ENCODE measurements at places on chromosomes 7 and 10.

DNA sequence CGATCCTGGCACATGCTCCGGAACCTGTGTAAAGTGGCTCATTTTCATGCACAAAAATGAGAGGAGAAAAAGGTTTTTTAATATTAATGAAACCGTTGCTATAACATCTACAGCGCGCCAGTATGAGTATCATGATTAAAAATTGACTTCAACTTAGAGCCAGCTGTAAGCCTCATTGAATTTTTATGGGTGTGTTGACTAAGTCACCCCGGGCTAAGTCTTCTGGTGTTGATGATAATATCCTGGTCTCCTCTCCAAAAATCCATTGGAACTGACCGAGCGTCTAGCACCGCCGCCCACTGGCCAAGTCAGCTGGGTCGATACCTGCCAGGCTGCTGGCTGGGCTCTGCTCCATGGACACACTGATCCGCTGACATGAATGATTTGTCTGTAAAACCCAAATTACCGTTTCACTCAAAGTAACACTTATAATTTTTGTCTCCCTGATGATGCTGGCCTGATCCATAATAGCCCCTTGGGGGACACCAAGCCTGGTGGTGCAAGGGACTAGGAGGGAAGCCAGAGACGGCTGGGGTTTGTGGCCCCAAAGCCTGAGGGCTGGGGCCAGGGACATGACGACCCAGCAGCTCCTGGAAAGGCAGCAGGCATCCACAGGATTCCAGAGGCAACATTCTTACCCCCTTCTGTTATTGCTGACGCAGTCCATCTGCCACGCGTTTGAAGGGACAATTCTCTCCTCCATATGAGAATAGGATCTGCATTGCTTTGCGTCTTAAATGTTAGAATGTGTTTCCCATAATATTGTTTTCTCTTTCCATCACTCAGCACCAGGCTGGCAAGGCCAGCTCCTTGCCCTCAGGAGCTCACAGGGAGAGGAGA, 131.0 kb upstream of the PPP2R2D start:
- no peak for DNase-seq

- no peak for DNase-seq
Observed at GRCh38 chr7:100655908-100656674, at the start of gene ACTL6B. TSS of gene ACTL6B (minus strand) at chr7:100656448. CDS start at chr7:100656354, 94 bp downstream.

DNA sequence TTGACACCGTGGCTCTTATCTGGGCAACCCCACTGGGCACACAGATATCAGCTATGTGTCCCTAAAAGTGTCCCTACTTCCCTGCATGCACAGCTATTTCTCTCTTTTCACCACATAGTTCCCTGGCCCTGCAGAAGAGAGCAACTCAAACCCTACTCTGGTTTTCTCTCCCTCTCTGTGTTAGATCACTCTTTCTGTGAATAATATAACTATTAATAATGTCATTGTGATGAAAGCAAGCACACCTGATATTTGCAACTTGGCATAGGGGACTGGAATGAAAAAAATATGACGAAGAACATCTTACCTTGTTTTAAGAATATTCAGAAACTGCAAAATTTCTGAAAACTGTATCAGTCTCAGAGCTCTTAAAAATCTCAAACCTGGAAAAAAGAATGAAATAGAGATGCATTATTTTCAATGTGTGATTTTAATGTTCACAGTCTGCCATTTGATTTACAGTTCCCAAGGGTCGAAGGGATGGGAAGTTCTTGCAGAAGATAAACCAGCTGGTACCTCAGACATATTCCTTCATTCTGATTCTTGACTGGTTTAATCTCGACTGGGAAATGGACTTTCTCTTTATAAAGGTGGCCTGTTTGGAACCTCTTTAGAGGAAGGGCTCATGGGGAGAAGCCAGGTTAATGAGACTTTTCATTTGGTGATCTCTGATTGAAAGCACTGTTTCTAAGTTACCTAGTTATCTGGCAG, 516.8 kb downstream of the KCNMA1 start:
- DNase-seq, result no peak

GRCh38 chr10:132446661-132447445, 49.9 kb downstream of the PWWP2B start:
- peak; percentile 58 for DNase-seq

DNA sequence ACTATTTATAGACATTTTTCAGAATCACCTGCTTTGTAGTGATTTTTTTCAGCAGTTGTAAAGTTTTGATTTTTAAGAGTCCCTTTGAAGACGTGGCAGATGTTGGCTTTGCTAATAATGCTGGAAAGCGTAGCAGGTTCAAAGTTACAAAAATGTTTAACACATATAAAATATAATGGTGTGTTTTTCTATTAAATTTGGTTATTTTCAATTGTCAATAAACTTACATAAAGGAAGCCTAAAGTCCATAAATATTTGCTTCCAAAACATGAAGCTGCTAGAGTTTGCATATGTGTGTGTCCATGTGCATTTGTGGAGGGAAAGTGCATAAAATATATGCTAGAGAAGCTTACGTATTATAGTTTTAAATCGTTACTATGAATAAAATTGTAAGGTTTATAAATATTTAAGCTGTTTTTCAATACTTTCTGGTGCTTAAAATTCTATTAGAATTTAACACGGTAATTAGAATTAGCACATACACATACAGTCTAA, 3.7 kb downstream of the MEOX2 start:
- no peak for DNase-seq

GRCh38 chr7:126768836-126769235, 483.9 kb downstream of the GRM8 start:
- DNase-seq, result no peak

DNA sequence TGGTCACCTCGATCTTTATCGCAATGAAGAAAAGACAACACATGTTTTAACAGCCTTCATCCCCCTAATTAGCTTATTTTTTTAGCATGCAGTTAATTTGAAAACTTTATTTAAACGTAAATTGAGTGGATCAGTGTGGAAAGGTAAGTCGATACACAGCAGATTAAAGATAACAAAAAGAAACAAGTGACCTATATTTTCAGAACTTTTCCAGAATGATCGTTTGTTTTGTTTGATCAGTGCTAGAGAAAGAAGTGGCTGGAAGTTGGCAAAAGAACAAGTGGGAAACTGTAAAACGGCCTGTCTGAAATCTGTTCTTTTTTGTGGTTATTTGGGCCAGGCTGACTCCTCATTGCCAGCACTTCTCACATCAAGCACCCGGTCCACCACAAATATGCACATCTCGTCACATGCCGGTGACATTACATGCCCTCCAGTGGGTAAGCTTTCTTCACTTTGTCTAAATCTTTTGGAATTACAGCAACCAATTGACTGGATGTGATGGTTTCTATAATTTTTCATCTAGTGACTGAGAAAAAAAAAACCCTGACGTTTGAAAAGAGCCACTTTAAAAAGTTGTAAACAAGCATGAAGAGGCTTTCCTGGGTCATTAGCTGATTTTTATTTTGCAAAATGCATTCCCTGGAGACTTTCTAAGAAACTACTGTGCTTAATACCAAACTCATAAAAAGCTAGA, 33.2 kb downstream of the C7orf33 start:
- no peak for DNase-seq

GRCh38 chr10:16583382-16583781, 61.7 kb upstream of the C1QL3 start:
- no peak for DNase-seq

DNA sequence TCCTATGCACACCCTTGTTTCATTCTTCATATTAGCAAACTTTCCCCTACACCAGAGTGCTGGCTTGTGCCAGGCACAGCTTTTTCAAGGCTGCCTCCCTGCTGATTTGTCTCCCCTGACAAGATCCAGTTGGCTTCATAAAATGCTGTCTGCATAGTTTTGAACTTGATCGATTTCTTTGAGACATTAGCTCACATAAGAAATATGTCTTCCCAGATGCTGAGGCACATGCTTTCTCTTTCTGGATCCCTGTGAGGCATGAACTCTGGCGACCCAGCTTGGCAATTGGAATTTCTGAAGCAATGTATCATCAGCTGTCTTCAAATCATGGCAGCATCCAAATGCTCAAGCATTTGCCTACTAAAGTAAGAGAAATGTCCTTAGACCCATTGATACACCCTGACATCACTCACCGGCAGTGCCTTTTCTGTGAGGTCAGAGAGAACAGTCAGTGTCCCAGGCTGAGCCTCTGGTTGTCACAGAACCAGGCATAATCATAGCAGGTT, 616.4 kb upstream of the GHITM start:
- no peak for DNase-seq

DNA sequence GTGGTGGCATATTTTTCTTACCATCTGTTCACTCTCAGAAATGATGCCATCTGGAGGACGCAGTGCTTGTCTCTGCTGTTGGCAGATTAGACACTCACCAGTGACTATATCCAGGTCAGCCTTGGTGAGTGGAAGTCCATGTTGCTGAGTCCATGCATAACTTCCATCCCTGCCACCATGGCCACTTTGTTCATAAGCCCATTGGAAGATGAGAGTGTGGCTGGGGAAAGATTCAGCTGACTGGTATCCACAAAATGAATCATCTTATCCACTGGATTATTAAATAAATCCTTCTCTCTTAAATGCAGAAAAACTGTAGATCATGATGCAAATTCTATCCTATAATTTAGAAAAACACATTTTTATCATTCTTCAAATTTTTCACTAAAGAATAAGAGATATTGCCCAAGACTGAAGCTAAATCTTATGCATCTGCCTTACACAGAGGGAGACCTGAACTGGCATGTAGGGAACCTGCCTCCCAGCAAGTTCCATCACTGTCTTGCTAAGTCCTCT, 726.9 kb downstream of the TNS3 start:
- no peak for DNase-seq

DNA sequence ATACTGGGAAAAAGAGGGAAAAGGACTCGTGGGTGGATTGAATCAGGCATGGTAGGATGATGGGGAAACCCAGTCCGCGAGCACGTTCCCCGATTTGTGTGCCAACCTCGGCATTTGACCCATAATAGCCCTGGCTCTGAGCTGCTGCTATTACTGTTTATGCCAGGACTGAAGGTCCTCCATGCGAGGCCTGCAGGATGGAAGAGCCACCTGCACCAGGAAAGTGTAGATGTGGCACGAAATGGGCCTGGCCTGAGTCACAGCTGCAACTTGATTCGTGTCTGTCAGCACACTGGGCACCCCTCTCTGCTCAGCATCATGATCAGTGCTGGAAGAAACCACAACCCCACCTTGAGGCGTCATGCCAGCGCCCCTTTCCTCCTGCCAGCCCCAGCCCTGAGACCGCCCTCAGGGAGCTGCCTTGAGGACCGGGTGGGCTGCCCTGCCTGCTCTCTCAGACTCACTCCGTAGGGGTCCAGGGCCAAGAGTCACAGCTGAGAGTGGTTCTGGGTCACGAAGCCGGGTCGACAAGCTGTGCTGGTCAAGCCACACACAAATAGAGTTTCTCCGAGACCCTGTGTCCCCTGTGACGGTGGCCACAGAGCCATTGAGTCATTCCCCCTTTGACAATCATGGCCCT, 74.4 kb downstream of the CHST15 start:
- DNase-seq, result no peak

GRCh38 chr7:141417506-141417905, 133.7 kb upstream of the AGK start:
- no peak for DNase-seq

DNA sequence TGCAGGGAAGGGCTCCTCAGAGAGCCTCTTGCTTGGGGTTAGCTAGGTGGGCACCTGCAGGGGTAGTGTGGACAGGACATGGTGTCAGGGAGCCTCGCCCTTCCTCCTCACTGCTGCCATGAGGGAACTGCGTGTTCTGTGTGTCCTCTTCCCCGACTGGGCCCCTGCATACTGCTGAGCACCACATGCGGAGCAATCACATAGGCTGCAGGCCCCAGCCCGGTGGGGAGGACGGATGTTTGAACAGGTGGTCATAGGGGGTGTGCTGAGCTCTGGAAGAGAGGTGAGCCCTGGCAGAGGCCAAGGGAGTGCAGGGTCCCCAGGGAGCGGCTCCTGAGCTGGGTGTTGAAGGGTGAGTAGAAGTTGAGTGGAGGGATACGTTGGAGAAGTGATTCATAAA, 48.3 kb upstream of the ZMIZ2 start:
- DNase-seq, result no peak

- no peak for DNase-seq
Observed at GRCh38 chr10:17028798-17029197, 100.8 kb downstream of the CUBN start.

DNA sequence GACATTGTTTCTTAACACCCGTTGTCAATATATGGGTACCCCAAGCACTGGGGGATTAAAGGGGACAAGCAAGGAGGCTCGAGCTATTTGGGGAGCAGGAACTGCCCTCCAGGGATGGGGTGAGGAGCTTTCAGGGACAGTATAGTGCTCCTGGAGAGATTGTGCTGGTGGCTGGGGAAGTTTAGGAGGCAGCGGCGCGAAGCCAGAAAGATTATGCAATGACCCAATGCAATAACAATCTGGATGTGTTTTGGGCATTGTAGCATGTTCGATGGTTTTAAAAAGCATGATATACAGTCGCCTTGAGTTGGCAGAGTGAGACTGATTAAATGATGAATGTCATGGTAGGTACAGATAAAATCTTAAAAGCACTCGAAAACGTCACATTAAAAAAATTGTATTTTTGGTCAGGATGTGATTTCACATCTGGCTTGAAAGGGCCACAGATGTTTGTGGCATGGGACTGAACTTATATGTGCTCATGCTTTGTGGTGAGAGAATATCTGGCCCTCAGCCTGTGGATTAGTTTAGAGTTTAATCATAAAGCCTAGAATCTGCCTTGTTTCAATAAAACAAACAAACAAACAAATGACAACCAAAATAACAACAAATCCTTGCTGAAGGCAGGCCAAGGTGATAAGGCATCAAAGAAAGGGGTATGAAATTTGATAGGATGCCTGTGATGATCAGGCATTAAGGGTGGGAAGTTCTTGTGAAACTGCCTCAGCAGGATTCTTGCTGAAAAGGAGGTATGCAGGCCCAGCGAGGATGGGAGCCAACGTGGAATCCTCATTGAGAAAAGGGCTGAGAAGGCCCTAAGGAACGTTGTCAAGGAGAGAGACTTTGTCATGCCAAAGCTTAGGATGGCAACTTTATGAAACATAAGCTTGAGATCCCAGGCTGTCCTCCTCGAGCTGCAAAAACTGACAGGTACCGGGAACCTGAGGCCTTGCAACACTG, 417.1 kb upstream of the KLF6 start:
- DNase-seq, result no peak

DNA sequence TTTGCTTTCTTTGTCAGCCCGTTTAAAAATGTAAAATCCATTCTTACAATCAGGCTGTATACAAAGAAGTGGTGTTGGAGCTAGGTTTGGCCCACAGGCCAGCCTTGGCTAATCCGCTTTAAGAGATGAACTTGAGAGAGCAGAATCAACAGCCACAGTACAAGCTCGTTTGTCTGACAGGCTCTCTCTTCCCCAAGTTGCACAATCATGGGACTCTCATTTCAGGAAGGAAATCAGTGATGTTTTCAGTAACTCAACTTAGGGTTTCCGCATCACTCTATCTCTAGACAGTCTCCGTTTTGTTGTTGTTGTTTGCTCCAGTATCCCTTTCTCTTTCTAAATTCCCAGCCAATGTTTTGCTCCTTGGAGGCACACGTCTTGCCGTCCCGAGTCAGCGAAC, 582.0 kb upstream of the MKI67 start:
- DNase-seq, result no peak
